ENCODE measurements at places on chromosomes 6 and 20.

- no peak for DNase-seq
Observed at GRCh38 chr6:72865467-72865866, 243.6 kb downstream of the KCNQ5 start.

GRCh38 chr6:169254456-169255316, 1.0 kb upstream of the THBS2 start:
- no peak for DNase-seq

DNA sequence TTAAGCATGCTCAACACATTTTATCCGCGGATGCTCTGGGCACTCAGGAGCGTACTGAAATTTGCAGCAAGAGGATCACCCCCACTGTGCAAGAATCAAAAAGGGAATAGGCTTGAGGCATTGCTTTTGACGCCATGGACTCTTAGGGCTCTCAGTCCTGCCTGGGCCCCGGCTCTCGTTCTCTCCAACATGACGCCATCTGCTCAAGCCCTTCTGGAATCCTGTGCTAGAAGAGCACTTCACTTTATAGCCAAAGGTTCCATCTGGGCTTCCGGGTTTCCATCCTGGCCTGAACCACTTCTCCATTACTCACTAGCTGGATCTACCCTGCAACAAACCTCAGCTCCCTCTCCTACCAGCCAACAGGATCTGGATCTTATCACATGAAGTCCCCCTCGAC, 105.3 kb downstream of the FOXF2 start:
- no peak for DNase-seq

DNA sequence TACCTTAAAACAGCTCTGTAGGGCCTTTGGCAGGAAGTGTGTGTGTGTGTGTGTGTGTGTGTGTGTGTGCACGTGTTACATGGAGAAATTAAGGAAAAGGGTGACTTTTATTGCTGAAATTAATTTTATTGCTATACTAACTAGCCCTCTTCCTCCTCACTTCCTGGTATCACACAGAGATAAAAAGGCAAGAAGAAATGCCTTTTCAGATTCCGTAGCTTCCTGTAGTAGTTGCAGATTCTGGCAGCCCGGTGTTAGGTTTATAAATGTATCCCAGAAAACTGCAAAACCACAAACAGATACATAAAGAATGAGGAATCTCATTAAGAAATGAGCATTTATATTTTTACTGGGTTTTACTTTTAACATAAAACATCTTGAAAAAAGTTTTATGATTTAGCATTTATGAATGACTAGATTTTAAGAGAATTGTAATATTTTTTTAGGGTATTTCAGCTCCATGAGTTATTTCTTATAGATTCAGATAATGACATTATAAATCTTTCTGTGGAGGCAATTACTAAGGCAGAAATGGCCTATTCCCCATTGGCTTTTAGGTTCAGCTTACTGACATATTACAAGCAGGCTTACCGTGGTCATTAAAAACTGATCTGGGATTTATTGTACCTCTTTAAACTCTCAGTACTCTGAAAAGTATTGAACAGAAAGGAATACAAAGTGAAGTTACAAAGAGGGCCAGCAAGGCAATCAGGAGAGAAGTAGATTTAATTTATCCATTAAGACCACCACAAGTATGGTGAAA, 249.1 kb upstream of the TSHZ2 start:
- no peak for DNase-seq

- no peak for DNase-seq
Observed at GRCh38 chr6:28497306-28497705, 18.3 kb downstream of the GPX6 start.

DNA sequence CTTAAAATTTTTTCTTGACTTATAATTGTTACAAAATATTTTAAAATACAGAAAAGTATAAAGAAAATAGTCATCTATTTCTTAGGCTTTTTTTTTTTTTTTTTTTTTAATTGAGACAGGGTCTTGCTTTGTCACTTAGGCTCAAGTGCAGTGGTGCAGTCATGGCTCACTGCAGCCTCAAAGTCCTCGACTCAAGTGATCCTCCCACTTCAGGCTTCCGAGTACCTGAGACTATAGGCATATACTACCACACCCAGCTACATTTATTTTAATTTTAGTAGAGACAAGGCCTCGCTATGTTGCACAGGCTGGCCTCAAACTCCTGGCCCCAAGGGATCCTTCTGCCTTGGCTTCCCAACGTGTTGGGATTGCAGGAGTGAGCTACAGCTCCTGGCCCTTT, 5.3 kb upstream of the ACAT2 start:
- no peak for DNase-seq

DNA sequence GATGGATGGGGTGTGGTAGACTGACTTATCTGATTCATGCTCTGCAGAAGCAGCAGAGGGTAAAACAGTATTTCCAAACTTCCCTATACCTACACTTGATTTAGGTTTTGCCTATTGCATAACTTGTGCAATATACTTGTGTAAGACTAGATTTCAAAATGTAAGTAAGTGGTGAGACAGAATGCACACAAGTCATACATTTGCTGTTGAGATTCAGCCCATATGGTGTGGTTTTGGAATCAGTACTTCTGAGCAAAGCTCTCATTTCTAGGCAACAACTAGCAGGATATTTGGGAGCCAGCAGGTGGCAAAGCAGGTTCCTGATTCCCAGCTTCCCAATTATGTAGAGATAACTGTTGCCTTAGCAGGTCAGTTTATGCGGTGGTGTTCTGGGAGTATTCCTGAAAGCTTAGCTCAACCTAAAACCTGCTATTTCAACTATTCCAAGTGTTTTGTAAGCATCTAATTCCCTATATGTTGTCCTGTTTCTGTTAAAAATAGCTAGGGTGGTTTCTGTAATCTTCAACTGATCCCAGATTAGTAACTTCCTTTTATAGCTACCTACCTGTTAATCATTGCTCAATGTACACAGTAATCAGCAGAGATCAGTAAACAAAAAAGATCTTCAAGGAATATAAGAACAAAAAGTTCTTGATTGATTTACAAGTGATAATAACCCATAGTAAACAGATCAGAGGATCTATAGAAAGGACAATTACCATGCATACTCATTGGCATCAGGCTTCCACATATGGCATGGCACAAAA, 8.5 kb upstream of the FABP7 start:
- no peak for DNase-seq

DNA sequence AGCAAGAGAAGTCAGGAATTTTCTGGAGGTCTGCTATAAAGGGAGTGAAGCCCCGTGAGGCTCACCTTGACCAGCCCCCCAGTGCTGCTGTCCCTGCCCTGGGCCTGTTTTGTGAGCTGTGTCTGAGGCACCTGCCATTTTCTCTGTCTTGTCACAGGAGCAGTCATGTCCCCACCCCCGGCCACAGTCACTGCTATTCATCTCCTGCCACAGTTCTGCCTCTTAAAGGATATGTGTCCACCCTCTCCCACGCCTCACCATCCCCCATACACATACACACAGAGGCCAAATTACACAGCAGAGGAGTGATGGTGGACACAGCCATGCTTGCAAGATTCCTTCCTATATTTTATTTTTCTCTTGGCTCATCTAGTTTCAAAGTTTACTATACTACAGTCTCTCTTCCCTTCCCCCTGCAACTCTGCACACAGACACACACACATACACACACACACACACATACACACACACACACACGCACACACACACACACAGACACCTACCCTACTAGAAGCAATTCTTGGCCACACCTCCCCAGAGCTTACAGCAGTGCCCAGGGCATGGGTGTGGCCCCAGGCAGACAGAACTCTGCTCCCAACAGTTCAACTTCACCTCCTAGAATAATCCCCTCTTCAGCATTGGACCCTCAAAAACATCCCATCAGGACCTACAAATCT, 68.7 kb upstream of the TAB2 start:
- no peak for DNase-seq

GRCh38 chr20:42173440-42173839, 555.3 kb upstream of the CHD6 start:
- DNase-seq, result no peak

GRCh38 chr6:32602383-32602782, 12.7 kb upstream of the HLA-DRB1 start:
- DNase-seq, result no peak

GRCh38 chr6:149951626-149952025, 9.8 kb downstream of the ULBP2 start:
- DNase-seq, result no peak

DNA sequence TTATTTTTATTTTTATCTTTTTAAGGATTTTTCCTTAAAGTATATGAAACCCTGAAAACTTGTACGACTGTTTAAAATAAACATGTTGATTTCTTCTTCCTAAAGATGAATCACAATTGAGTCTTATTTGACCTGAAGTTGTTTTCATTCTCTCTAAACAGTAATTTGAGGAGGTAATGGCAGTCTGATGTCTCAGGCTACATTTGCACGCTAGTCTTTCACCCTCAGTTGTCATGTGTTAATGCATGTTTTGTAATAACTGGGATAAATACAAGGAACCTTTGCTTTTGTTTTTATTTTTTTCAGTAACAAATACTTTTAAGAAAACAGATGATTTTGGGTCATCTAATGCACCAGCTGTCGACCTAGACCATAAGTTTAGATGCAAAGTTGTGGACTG, 55.2 kb downstream of the SCAND1 start:
- no peak for DNase-seq

GRCh38 chr6:11492464-11493290, 44.9 kb upstream of the TMEM170B start:
- DNase-seq, result no peak

GRCh38 chr6:153167061-153167891, 36.2 kb upstream of the RGS17 start:
- no peak for DNase-seq

DNA sequence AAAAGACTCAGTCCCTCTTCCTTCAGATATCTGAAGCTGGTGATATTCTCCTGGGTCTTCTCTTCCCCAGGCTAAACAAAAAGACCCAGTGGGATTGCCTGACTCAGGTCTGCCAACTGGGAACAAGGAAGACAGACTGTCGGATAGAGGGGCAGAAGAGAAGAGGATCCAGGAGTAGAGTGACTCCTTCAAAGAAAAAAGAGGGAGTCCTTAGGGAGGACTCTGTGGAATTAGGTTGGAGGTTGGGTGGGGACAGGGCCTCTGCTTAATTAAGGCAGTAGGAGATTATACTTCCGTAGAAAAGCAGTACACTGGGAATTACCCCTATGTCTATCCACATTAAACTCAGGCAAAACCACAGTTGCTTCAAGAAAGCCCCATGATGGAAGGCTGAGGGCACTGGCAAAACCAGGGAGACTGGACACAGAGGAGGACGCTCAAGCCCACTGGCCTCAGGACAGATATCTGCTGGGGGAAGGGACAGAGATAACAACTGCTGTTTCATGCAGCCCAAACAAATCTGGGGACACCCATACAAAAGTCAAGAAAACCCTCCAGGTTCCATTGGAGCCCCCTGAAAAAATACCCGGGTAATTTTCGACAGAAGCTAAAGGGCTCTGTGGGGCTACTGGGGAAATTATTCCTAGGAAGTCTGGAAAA, 5.7 kb downstream of the BCL2L1 start:
- no peak for DNase-seq

GRCh38 chr20:60117065-60117464, 158.8 kb downstream of the CDH26 start:
- no peak for DNase-seq

- no peak for DNase-seq
Observed at GRCh38 chr20:2535711-2536559, 438 bp upstream of the TMC2 start.

- peak; percentile 17 for DNase-seq
Observed at GRCh38 chr20:63056236-63057170, 49.7 kb upstream of the BHLHE23 start.

- no peak for DNase-seq
Observed at GRCh38 chr6:140436023-140436811, 1061.8 kb upstream of the CITED2 start.

DNA sequence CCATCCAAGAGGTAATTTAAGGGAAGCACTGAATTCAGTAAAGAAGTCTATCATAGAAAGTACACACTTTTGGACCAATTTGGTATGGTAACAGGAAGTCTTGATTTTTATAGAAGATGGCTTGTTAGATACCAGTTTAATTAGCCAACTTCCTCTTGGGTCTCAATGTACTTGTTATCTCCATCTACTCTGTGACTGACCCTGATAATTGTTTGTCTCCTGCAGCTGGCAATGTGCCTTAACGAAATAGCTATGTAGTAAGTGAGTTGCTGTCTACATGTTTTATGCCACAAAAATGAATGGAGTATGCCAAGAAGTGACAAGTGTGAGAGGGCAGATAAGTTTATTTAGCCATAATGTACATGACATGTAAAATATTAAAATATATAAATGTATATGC, 410.5 kb upstream of the MAN1A1 start:
- DNase-seq, result no peak
